Transverse colon (tissue), 4 donors: ENCODE measurements at places on chromosomes 13 and 19. TPM values are rescaled to one million over a fixed set of nuclear protein-coding genes. Genes with fewer than 3 reads are reported as not detected.

The ICAM5 gene
- total RNA-seq, result 0.27 TPM

- no peaks in the 10 kb centered on the region for H3K27me3 ChIP-seq
- no peak overlapping the region for H3K4me3 ChIP-seq
- DNase-seq, result no peak
- no peaks in the 10 kb centered on the region for H3K4me1 ChIP-seq
- no peaks in the 10 kb centered on the region for H3K36me3 ChIP-seq
- no peak overlapping the region for H3K27ac ChIP-seq
These were observed 2660.1 kb upstream of the PCDH20 start for GRCh38 chr13:64075543-64076271.

The OR7A17 gene
- not detected for total RNA-seq

DNA sequence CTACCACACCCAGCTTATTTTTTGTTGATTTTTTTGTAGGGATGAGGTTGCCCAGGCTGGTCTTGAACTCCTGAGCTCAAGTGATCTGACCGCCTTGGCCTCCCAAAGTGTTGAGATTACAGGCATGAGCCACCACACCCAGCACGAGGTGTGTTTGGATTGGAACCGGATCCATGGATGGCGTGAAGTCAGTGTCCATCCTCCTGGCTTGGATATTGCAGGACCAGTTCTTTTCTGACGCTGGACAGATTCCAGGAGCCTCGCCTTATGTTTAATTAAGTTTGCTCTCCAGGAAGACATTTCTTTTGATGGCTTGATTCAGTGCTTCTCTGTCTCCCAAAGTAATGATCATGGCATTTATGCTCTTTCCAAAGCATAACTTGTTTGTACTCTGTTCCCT lies 14.4 kb upstream of the RFXAP start:
- no peaks in the 10 kb centered on the region for H3K27me3 ChIP-seq
- DNase-seq, result no peak
- H3K4me3 ChIP-seq, result no peak overlapping the region
- no peaks in the 10 kb centered on the region for H3K36me3 ChIP-seq

The IGSF23 gene
- total RNA-seq, result not detected
